ENCODE measurements at places on chromosomes 7 and 10.

GRCh38 chr7:105473163-105473562, 48.9 kb downstream of the PUS7 start:
- DNase-seq, result no peak

- DNase-seq, result no peak
Measured at GRCh38 chr10:86684331-86685097, 16.2 kb downstream of the LDB3 start.

- DNase-seq, result no peak
Measured at GRCh38 chr7:20075992-20076820, 141.0 kb downstream of the MACC1 start.

DNA sequence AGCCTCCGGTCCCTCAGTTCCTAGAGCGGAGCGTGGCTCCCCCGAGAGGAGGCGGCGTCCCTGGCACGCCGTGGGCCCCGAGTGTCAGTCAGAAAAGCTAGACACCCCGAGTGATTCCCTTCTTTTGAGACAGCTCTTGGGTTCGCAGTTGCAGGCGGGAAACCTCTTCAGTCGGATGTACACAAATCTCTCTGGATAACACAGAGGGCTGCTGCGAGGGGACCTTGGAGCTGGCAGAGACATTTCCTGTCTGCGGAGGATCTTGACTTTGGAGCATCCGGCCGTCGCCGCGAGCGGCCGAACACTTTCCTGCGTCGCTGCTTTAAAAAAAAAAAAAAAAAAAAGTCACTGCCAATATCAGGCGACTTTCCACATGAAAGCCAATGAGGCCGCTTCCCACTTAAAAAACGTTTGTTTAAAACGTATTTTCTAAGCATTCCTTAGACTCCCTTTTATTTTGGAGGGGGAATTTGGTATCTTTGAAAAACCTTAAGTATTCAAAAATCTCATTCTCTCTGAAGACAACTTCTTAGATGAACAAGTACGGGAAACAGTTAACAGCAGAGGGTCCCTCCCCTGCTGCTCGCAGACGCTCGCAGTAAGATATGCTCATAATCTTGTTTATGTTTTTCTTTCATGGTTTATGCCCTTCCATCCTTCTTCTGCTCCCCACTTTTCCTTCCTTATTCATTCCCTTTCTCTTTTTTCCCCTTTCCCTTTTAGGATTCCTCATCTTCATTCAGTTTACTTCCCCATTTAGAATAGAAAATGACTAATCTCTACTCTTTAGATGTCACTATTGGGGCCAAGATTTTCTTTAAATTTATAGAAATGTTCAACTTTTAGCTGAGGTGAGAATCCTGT, 10.0 kb downstream of the HHEX start:
- DNase-seq, result no peak

GRCh38 chr7:106273009-106273668, 11.6 kb downstream of the NAMPT start:
- no peak for DNase-seq

- DNase-seq, result no peak
Measured at GRCh38 chr10:23558361-23558799, 119.5 kb downstream of the OTUD1 start.

GRCh38 chr7:84975586-84976185, 211.2 kb downstream of the SEMA3D start:
- no peak for DNase-seq

DNA sequence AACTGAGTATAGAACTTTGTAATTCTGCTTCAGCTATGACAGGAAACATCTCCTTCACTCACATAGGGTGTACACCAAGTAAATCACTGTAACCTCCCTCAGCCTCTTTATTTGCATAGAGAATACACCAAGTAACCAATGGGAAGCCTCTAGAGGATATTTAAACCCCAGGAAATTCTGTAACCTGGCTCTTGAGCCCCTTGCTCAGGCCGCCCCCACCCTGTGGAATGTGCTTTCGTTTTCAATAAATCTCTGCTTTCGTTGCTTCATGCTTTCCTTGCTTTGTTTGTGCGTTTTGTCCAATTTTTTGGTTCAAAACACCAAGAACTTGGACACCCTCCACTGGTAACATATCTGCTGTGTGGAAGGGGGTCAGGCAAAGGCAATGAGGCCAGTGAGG, 60.2 kb downstream of the CLRN3 start:
- no peak for DNase-seq

DNA sequence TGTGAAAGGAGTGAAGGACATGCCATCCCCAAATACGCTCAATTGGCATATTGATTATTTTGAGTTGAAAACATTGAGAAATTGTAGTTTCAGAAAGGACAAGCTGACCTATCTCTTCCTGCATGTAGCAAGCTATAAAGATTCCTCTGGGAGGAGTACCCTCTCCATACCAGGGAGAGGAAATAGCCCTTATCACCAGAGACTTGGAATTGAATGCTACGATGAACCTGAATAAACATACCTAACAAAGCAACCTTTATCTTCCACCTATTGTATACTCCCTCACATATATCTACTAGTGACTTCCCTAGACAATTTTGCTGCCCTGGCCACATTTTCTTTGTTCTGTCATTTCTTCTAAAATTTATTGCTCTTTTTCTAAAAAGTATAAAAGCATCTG, 150.2 kb upstream of the EEPD1 start:
- no peak for DNase-seq

DNA sequence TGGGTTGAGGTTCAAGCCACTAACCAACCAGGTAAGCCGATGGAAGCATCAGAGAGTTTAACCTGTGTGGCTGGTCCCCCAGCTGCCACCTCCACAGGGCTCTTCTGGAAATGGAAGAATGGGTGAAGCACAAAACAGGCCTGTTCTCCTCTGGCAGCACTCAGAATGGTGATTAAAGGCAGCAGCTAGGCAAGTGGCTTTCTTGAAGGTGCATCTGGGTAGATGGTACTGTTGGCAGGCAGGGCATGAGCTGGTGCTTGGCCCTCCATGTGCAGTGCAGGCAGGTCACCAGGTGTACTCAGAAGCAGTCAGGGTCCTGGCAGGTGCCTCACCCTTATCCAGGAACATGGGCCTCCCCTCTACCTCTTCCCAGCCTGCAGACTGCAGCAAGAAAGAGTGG, 11.5 kb downstream of the AKR1E2 start:
- DNase-seq, result no peak

DNA sequence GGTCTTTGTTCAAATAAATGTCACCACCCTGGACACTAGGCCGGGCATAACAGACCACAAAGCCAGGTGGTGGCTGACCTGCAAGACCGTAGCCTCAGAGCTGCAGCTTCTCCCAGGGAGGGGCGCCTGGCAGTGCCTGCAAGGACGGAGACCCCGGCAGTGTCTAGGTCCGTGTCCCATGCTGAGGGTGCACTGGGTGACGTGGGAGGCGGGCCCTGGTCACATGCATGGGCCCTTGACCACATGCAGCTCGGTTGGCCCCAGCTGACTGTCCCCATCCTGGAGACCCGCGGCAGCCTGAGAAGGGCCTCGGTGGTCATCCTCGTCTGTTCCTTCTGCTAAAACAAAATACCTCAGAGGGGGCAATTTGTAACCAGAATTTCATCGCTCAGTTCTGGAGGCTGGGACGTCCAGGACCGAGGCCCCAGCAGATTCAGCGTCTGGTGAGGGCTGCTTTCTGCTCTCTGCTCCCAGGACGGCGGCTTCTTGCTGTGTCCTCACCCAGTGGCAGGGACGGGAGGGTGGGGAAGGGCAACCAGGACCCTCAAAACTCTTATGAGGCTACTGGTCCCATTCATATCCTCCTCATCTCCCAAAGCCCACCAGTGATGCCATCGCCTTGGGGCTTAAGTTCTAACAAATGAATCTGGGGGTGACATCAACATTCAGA, 36.8 kb downstream of the PWWP2B start:
- DNase-seq, result no peak

- peak; percentile 87 for DNase-seq
Measured at GRCh38 chr10:97869091-97870042, 19.7 kb downstream of the GOLGA7B start.

GRCh38 chr10:88992921-88993524, 2.4 kb downstream of the FAS start:
- DNase-seq, result peak; percentile 36

DNA sequence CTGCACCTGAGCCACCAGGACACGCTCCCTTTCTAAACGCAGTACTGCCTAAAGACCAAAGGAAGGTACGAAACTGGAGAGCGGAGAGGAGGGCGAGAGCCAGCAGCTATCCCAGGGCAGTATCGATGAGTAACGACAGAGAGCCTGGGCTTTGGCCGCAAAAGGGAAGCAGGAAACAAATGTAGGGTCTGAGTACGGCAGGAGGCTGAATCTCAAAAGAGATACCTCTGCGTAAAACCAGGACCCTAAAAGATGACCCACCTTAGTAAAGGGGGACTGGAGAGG, 20.4 kb downstream of the PARP12 start:
- DNase-seq, result no peak

- no peak for DNase-seq
Measured at GRCh38 chr7:153401795-153402720, 642.5 kb downstream of the ACTR3B start.

- DNase-seq, result peak; percentile 2
Measured at GRCh38 chr7:91512958-91513357, 248.7 kb downstream of the FZD1 start.

GRCh38 chr7:137423321-137423720, 79.8 kb upstream of the PTN start:
- DNase-seq, result no peak

GRCh38 chr7:37070031-37070430, 345.7 kb upstream of the AOAH start:
- no peak for DNase-seq

DNA sequence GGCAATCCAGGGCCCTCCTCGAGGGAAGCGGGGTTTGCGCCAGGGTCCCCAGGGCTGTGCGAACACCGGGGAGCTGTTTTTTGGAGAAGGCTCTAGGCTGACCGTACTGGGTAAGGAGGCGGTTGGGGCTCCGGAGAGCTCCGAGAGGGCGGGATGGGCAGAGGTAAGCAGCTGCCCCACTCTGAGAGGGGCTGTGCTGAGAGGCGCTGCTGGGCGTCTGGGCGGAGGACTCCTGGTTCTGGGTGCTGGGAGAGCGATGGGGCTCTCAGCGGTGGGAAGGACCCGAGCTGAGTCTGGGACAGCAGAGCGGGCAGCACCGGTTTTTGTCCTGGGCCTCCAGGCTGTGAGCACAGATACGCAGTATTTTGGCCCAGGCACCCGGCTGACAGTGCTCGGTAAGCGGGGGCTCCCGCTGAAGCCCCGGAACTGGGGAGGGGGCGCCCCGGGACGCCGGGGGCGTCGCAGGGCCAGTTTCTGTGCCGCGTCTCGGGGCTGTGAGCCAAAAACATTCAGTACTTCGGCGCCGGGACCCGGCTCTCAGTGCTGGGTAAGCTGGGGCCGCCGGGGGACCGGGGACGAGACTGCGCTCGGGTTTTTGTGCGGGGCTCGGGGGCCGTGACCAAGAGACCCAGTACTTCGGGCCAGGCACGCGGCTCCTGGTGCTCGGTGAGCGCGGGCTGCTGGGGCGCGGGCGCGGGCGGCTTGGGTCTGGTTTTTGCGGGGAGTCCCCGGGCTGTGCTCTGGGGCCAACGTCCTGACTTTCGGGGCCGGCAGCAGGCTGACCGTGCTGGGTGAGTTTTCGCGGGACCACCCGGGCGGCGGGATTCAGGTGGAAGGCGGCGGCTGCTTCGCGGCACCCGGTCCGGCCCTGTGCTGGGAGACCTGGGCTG, 26.0 kb downstream of the PRSS2 start:
- DNase-seq, result no peak

DNA sequence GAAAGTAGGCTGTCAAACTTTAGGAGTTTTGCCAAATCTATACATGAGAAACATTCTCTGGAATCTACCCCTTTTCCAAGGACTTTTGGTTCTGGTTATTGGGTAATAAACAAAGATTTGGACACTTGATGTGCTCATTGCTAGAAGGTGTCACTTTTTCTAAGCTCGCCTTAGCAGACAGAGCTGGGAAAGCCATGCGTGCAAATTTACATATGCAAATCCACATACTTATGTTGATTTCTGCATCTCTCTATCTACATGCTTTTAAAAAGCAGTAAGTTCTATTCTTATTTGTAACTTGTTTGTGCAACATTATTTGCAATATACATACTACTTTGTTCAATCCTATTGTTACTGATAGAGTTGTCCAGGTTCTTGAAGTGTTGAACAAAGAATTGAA, 22.5 kb upstream of the GIMAP6 start:
- no peak for DNase-seq

- no peak for DNase-seq
Measured at GRCh38 chr7:85054306-85054705, 132.6 kb downstream of the SEMA3D start.

- no peak for DNase-seq
Measured at GRCh38 chr10:99806091-99806490, 23.7 kb downstream of the ABCC2 start.

DNA sequence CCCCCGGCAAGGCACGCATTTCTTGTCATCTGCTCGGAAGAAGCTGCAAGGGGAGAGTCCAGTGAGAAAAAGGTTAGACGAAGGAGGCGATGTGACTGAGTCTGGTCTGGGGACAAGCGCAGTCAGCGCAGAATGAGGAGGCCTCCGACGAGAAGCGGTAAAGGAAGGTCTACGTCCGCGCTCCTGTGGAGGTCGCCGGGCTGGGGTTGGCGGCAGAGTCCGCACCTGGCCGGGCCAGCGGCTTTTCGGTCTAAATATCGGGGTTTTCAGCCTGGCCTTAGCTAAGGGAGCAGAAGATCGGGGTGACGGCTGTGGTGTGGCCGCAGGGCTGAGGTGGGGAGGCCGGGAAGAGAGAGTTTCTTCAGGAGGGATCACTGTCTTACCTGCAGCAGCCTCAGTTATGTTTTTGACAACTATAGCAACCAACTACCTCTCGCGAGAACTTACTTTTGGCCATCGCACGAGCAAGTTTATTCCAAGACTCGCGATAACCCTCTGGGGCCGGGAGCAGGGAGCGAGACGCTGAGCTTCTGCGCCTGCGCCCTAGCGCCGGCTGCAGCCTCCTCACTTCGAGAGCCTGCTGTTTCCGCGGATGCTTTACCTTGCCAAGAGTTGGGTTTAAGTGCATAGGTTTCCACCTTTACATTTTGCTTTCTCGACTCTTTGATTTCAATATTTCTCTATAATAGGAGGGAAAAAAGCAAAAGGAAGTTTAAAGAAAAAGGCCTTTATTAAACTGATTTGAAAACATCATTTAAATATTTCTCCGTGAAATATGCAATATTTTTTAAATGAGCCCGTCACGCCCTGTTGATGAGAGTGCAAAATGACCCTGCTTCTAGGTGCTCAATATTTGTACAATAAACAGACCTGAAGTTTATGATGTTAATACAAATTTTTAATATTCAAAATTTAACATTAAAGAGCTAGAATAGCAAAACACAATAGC, at the start of gene CFAP70:
TSS of gene CFAP70 (minus strand) at position 534 of the 949 bp plus-strand sequence. CDS start 4,068 bp downstream, outside the sequence.
- DNase-seq, result peak; percentile 88

DNA sequence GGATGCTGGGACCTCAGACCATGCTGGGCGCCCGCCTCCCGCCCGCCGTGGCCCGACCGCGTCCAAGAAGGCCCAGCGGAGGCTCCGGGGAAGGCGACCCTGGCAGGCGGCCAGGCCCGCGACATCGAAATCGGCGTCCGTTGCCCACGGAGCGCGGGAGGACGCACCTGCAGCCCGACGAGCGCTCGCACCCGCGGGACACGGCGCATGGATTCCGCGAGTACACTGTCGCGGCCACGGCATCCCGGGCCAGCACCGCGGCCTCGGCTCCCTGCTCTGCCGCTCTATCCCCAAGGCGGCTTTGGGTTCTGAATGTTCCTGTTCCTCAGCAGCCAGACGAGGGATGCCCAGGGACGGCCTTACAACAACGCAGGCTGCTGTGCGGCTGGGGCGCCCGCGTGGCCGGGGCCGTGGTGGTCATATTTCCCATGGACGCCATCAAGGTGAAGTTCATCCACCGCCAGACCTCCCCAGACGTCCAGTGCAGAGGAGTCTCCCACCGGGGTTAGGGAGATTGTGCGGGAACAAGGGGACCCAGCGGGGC, 67.5 kb upstream of the ZNF722 start:
- DNase-seq, result no peak

- peak; percentile 99 for DNase-seq
Measured at GRCh38 chr7:137682596-137682995, 164.2 kb downstream of the DGKI start.

GRCh38 chr10:101778151-101778780, 2.4 kb upstream of the FGF8 start:
- DNase-seq, result no peak
